ENCODE measurements at places on chromosomes 1 and 21.

DNA sequence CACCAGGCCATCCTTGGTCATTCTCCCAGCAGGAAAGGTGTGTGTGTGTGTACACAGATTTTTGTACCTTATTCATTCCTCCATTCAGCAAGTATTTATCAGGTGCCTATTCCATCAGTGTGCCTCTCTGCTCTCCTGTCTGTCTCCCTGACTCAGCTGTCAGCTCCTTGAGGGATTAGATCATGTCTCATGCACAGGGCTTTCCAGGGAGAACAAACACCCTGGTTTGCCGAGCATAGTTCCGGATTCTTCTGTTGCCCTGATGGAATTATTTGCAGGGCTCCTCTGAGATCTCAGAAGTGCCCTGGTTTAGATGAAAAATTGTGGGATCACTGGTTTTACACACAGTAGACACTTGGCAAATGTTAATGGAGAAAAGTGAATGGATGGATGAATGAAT, 8.1 kb upstream of the SDHB start:
- DNase-seq: no peak

- DNase-seq: no peak
Observed at GRCh38 chr1:185409345-185409744, 92.3 kb upstream of the IVNS1ABP start.

DNA sequence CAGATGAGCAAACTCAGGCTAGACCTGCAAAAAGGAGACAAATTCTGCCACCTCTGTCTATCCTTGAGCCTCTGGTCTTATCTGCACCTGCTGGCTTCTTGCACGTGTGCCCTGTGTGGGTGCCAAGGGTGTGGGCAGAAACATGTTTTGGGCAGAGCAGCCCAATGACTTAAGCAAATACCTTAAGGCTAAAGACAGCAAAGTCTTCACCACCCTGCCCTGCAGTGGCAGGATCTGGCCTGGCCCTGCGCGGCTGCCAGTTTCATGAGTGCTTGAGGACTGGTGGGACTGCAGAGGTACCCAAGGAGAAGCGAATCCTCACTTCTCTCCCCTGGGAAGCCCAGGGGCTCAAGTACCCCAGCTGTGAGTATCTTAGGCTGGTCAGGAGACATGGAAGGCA, 3.8 kb upstream of the SLC26A9 start:
- no peak for DNase-seq

DNA sequence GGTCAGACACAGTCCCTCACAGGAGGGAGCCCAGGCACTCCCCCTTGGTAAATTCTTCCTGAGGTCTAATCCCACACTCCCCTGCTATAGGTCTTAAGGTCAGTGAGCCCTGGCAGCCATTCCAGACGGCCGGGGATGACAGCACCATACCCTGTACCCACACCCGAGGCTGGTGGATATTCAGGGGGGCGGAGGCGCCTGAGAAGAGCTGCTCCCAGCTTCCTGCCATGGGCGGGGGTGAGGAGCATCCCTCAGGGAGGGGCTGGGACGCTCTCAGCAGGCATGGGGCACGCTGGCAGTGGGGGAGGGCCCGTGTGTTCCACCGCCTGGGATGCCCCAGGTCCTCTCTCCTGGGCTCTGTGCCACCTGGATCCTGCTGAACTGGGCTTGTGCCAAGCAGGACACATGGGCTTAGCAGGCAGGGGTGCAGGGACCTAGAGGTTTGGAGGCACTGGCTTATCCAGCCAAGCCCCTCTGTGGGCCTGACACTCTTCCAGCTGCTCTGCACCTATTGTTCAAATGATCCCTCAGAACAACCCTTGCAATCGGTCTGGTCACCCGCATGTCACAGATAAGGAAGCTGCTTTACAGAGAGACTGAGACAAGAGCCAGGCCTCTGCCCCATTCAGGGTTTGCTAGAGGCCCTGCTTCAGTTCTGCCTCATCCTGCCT, 5.7 kb upstream of the ADGRB2 start:
- DNase-seq: no peak

GRCh38 chr1:27403065-27403726, 10.8 kb downstream of the GPR3 start:
- peak; percentile 68 for DNase-seq

GRCh38 chr1:206001476-206001888, 1.7 kb downstream of the RAB7B start:
- DNase-seq: peak; percentile 96

DNA sequence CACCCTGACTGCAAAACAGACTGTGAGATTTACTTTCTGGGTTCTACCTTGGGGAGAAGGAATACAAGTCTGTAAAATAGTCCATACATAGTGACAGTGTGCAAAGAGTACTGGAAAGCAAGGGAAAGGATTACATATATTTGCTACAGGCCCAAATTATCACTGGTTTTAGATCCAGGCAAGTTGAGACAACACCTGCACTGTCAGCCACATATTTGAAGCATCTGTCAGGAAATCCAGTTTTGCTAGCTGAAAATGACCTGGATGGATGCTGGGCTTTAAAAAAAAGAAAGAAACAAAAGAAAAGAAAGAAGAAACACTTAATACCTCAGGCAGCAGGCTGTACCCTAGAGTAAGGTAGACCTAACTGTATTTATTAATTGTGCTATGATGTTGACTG, 23.9 kb upstream of the SPRR2G start:
- no peak for DNase-seq

DNA sequence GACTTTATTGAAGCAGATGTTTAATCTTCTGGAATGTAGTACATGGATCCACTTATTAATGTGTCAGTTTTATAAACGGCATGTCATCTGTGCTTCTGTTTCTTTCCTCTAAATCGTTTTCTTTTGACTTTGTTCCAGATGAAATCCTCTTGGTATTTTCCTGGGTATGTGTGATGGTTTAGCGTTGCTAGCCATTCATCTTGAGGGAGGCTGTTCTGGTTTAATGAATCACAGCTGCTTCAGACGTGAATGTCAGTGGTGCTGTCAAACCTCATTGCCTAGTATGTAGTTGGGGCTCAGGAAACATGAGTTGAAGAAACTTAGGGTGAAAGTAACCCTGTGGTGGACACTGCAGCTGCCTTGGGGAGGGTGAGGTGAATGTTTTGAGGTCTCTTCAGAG, 33.2 kb downstream of the KCNK1 start:
- no peak for DNase-seq
